ENCODE measurements at places on chromosomes 12 and 14. TPM values are rescaled to one million over a fixed set of nuclear protein-coding genes. Genes with fewer than 3 reads are reported as not detected.

TMEM229B gene
- 5.5 TPM for total RNA-seq

KRT1 gene
- total RNA-seq: not detected

FSCB gene
- not detected for total RNA-seq

SMOC1 gene
- 16.6 TPM for total RNA-seq

PTGER2 gene
- 1.9 TPM for total RNA-seq

Measured in ascending aorta (tissue), 2 donors.